Hepatocyte (in vitro differentiated cells): ENCODE measurements at places on chromosomes 2 and 18.
A peak's percentile ranks its signal among the peaks of the same experiment; 100 is the strongest.

DNA sequence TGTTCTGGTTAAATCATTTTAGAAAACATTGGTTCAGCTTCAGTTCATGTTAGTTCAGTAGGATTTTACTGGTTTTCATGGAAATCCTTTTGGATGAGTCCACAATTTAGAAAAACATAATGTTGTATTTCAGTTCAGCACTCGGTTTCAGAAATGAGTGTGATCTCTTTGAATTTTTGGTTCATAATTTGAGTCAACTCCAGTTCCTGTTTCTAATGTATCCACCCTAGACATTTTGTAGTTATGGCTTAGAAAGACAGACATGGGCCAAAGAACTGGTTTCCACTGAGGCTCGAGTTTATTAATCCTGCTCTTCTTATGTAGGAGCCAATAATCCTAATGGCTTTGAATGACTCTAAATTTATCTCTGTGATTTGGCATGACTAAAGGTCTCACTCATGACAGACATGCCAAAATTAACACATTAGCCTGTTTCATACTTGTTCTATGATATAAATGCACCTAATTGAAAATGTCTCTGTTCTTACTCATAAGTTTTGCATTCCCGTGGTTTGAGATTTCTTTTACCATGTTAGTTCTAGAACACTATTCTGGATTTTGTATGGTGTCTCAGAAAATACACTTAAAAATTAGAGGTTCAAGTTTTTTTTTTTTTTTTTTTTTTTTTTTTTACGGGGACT lies 82.3 kb upstream of the SPRED2 start:
- no peak for DNase-seq

DNA sequence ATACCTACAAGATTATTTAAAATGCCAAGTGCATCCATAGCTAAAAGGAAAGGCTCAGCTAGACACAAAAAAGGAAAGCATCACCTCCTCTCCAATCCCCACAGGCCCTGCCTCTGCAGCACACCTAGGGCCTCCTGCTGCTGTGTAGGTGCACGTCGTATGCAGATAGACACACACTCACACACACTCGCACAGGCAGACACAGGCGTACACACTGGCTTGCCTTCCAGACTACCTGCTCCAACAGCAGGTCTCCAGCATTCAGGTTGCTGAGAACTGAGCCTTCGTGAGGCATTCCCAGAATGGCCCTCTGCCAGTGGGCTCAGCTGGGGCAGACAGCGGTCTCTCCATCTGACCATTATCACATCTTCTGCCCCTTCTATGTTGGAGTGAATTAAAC lies 35.3 kb upstream of the FRZB start:
- no peak for DNase-seq

DNA sequence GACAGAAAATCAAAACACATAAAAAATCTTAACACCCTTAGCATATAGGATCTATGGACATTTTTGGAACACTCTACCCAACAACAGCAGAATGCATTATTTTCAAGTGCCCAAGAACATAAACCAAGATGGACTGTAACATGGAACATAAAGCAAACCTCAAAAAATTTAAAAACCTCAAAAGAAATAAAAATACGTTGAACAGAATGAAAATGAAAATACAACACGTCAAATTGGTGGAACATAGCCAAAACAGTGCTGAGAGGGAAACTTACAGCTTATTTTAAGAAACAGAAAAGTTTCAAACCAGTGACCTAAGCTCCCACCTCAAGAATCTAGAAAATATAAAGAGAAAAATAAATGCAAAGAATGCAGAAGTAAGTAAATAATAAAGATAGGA lies 58.3 kb upstream of the BCL2L11 start:
- DNase-seq, result no peak

- DNase-seq, result no peak
These were observed 401.9 kb downstream of the LRP1B start for GRCh38 chr2:141728886-141729285.

- DNase-seq, result no peak
These were observed 19.8 kb downstream of the MPHOSPH10 start for GRCh38 chr2:71150082-71150816.

DNA sequence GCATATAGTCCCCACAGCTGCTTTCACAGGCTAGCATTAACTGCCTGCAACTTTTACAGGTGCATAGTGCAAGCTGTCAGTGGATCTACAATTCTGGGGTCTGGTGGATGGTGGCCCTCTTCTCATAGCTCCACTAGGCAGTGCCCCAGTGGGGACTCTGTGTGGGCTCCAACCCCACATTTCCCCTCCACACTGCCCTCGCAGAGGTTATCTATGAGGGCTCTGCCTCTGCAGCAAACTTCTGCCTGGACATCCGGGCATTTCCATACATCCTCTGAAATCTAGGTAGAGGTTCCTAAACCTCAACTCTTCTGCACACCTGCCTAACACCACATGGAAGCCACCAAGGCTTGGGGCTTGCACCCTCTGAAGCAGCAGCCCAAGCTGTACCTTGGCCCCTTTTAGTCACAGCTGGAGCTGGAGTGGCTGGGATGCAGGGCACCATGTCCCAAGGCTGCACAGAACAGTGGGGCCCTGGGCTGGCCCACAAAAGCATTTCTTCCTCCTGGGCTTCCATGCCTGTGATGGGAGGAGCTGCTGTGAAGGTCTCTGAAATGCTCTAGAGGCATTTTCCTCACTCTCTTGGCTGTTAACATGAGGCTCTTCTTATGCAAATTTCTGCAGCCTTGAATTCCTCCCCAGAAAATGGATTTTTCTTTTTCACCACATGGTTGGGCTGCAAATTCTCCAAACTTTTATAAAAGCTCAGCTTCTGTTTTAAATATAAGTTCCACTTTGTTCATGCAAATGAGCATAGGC lies 59.3 kb downstream of the KDM3A start:
- no peak for DNase-seq

GRCh38 chr2:84302513-84303412 lies 156.3 kb downstream of the SUCLG1 start:
- peak; percentile 80 for DNase-seq

DNA sequence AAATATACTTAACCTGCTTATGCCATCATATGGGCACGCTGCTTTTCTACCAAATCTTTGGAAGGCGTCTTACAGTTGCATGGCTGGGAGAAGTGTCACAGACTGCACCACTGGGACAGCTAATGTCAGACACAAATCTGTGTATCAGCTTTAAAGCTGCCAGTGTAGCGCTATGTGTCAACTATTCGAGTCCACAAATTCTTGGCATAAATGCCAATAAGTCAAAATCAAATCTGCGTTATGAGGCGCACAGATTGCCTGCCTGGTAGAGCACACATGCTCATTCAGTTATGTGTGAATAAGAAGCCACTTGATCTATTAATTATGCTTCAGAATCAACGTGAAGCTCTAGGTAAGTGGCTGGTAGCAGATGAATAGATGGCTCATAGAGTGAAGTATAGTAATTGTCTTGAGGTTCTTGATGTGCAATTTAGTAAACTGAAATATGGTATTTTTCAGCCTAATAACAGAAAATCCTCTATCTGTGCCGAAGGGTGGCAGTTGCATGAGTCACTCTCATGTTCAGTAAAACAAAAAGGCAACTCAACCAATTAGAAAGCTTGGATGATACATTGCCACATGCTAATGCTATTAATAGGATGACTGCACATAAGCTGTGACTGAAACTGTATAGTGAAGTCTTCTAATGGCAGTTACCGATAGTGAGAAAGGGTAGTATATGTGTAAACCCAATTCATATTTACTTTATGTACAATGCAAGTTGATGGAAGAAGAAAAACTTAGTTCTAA lies 52.0 kb downstream of the DCC start:
- no peak for DNase-seq
